ENCODE measurements at places on chromosomes 1 and 21.
A peak's percentile ranks its signal among the peaks of the same experiment; 100 is the strongest.

DNA sequence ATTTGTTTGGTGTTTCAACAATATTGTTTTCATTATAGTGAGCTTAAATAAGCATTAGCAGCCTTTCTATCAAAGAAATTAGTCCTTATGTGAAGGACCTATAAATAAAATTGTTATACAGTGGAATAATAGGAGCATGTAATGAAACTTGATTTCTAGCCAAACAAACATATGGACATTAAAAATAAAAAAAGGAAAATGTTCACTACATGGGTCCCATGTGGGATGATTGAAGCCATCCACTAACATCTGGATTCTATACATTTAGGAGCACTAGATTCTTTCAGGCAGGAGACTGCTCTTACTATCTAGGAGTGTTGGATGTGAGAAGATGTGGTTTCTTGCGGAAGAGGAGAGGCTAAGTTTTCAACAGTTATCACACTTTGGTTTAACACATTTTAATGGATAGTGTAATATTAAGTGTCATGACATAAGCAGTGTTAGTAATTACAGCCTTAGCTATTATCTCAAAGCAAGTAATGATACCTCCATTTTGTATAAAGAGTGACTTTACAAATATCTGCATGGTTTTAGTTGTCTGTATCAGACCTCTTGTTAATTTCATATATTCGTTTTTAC, 62.3 kb downstream of the LYPLAL1 start:
- no peak for DNase-seq

GRCh38 chr21:43269957-43270705, 101.3 kb downstream of the CRYAA start:
- no peak for DNase-seq

DNA sequence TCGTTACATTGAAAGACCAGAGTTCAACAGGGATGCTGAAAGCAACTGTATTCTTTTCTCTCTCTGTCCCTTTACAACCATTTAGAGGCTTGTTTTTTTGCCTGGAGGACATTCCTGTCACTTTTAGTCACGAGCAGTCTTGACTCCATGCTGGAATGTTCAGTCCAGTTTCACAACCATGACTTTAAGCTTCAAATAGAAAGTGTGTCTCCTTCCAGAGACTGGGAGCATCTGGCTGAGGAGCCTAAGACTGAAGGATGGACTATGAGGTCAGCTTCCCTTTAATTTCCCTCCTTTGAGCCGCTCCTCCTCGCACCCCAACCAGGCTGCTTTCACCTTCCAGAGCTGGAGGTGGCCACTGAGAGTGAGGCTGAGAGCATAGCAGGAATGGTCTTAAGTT, 10.5 kb upstream of the RYR2 start:
- no peak for DNase-seq

GRCh38 chr1:153612111-153612754, 704 bp downstream of the S100A16 start:
- no peak for DNase-seq

DNA sequence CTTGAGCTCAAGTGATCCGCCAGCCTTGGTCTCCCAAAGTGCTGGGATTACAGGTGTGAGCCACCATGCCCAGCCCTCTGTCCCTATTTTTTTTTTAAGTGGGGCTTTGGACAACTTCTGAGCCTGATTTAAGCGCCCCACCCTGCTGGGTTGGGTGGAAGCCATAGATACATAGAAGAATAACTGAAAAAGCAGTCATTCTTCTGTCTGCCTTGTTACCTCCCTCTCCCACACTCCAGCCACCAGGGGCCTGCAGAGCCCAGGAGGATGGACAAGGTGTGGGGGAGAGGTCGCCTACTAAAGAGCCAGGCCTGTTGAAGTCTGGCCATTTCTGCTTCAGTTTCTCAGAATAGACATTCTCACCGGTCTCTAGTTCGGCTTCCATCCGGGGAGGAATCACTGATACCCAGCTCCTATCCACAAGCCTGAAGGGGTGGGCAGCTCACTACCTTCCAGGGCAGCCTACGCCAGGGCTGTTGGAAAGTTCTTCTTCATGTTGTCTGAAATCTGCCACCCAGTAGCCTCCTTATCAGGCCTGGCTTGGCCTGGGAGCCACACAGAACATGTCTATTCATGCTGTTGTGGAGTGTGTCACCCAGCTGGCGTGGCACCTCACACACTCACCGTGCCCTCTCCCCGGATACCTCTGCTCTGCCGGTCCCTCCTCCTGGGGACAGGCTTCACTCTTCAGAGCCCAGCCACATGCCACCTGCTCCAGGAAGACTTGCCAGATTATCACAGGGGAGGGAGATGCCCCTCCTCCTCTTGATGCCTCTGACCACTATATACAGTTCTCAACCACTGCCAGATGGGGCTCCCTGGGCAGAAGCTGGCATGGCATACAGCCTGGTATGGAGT, 27.7 kb downstream of the KNCN start:
- DNase-seq, result no peak

DNA sequence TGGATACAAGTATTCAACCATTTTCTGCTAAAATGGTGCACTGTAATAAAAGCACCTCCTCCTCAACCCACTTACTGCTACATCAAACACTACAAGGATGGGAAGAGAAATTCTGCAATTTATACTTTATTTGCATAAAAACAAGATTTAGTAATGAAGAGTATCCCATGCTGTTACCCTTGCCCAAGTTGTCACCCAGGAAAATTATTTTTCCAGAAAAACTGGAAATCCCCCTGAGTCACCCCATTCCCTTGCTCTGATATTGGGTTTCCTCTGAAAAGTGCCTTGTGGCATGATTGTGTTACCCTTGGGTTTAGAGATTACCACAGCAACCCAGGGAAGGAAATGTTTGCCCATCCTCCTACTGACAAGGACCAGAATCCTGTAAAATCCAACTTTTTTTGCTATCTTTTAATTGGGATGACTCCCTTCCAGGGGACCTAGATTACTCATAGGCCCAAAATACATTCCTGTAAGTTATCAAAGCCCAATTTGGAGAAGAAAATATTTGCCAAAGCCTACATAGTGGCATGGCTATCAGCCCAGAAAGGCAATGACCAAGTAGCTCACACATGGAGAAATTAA, 16.5 kb upstream of the ZC3H11B start:
- no peak for DNase-seq

GRCh38 chr21:17650292-17650691, 37.6 kb upstream of the BTG3 start:
- DNase-seq, result no peak

DNA sequence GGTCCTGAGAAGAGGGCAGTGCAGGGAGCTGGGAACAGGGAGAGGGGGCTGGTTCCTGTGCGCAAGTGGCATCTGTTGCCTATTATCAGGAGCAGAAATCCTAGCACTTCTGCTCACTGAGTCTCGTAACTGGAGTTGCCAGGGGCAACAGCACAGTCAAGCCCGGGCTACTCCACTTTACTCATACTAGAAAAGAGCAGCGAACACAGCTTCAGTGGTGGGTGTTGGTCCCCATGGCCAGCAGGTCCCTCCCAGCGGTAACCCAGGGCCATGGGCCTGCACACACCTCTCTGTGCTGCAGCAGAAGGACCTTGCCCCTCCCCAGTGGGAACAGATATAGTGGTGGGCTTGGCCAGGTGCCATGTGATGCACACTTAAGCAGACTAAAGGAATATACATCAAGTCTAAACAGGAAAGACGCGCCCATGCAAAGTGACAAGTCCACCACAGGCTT, 8.5 kb downstream of the PYCR2 start:
- DNase-seq, result no peak

- DNase-seq, result no peak
Measured at GRCh38 chr1:117210831-117211261, at the start of gene VTCN1. Gene VTCN1 (minus strand): TSS chr1:117210927. CDS start chr1:117210855, 72 bp downstream.

DNA sequence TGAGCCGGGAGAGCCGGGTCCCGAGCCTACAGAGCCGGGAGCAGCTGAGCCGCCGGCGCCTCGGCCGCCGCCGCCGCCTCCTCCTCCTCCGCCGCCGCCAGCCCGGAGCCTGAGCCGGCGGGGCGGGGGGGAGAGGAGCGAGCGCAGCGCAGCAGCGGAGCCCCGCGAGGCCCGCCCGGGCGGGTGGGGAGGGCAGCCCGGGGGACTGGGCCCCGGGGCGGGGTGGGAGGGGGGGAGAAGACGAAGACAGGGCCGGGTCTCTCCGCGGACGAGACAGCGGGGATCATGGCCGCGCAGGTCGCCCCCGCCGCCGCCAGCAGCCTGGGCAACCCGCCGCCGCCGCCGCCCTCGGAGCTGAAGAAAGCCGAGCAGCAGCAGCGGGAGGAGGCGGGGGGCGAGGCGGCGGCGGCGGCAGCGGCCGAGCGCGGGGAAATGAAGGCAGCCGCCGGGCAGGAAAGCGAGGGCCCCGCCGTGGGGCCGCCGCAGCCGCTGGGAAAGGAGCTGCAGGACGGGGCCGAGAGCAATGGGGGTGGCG, 371 bp downstream of the ARID1A start:
- peak; percentile 48 for DNase-seq

GRCh38 chr1:34827341-34827941, 32.1 kb downstream of the SMIM12 start:
- no peak for DNase-seq

GRCh38 chr1:60898987-60899386, 183.4 kb upstream of the NFIA start:
- DNase-seq, result no peak

DNA sequence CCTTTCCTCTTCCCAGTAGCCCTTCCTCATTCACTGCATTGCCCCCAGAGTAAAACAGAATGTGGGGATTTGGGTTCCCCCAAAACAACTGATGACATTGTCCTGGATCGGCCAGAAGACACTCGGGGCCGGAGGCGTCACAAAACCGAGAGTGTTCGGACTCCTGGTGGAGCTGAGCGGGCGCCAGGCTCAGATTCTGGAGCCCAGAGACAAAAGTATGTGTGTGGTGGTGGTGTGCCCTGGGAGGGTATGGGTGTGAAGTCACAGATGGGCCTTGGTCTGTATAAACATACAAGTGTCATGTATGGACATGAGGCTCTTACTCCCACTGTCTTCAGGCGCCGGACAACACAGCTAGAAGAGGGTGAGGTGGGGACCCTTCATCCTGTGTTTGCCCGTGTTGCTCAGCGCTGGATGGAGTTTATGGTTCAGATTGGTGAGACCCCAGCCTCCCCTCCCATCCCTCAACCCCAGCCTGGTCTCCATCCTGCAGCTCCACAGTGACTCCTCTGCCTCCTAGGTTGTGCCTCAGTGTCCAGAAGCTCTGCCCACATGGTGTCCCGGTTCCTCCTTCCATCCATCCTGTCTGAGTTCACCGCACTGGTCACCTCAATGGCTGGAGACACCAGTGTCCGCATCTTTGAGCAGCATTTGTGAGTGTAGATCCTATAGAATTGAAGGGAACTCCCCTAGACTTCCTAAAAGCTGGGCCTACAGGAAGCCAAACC, 12.4 kb downstream of the HYI start:
- no peak for DNase-seq

GRCh38 chr1:89171067-89171438, 4.8 kb downstream of the GBP7 start:
- no peak for DNase-seq

DNA sequence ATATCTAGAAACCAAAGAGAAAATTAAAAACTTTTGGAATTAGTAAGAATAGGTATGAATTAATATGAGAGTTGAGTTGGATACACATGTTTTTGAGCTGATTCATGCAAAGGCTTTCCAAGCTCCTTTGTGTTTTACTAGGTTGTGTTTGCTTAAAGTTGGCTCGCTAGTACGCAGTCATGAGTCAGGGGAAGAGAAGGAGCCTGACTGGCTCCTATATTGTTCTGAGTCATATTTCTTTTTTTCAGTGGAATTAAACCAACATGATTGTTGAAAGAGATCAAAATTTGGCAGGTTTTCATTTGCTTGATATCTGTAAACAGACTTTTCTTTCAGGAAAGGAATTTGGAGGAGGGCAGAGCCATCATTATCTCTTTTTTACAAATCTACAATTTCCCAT, 66.7 kb downstream of the MAGI3 start:
- no peak for DNase-seq

GRCh38 chr21:41713495-41714281, 53.2 kb downstream of the RIPK4 start:
- DNase-seq, result no peak

- DNase-seq, result no peak
Measured at GRCh38 chr1:21587602-21587953, 78.4 kb downstream of the ALPL start.

GRCh38 chr1:8560611-8561544, 243.0 kb downstream of the SLC45A1 start:
- peak; percentile 10 for DNase-seq

DNA sequence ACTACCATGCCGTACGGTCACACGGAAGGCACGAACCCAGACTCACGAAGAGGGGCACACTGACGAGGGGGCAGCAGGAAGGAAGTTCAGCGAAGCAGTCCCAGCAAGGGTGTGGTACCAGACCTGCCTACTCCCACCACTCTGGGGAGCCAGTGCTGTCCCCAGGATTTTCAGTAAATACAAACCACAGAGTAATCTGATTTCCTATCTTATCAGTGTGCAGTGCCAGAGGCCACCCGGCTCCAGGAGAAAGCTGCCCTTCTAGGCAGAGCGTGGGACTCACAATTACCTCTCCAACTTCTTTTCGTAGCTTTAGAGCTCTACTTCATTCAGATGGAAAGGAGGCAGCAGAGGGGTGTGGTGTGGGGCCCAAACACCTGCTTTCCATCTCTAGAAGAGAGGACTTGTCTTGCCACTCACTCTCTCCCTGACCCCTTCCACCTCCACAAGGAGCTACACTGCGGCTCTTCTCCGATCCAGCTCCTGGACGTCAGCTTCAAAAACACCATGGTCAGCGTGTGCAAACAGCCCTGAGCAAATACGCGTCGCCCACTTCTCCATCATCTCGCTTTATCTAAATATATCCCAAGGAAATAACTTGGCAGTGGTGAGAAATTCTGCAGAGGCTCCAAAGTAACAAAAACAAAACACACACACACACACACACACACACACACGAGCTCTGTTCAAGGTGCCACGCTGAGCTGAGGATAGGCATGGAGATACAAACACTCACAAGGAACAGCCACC, 98.5 kb downstream of the MRPL37 start:
- DNase-seq, result no peak

All from stimulated activated naive CD4-positive, alpha-beta T cell treated with Interleukin-2 at 50 U/mL for 16 hours (primary cell).